Fibroblast of skin of scalp (primary cell): ENCODE measurements at places on chromosomes 4 and X.
A peak's percentile ranks its signal among the peaks of the same experiment; 100 is the strongest.

DNA sequence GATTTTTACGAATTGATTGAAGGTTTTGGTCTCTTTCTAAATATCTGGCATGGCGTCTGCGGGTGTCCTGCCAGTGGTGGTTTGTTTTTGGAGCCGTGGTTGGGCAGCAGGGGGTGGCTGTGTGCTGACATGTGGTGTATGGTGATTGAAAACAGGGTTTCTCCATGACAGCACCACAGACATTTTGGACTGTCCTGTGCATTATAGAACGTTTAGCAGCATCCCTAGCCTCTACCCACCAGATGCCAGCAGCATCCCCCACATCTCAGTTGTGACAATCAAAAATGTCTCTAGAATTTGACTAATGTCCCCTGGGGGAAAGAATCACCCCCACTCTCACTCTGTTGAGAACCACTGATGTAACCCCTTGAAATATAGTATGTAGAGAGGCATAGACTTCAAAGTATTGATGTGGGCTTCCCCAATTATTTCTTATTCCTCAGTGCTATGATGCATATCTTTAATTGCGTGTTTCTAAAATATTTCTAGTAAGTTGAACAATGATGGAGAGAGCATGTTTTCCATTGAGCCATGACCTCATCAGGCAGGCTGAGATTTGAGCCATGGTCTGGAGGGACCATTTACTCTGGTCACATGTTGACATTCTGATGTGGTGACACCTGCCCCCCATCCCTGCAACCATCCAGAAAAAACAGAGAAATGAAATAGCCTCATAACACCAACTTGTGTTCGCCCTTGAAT is 77.4 kb upstream of the MID1 start:
- DNase-seq, result peak; percentile 84

DNA sequence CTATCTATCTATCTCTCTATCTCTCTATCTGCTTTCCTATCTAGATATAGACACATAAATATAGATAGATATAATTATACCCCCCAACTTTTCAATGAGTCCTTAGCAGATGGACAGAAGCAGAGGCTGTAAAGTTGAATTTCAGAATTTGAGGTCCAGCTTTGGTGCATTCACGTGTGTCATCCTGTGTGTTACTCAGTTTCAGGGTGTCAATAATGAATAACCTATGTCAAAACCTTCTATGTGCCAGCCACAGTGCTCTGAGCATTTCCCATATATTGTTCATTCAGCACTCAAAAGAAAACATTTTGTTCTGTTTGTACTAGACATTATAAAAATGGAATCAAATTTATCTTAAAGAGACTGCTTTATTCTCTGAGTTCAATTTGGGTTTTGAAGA is 310.0 kb downstream of the ARHGAP24 start:
- no peak for DNase-seq

DNA sequence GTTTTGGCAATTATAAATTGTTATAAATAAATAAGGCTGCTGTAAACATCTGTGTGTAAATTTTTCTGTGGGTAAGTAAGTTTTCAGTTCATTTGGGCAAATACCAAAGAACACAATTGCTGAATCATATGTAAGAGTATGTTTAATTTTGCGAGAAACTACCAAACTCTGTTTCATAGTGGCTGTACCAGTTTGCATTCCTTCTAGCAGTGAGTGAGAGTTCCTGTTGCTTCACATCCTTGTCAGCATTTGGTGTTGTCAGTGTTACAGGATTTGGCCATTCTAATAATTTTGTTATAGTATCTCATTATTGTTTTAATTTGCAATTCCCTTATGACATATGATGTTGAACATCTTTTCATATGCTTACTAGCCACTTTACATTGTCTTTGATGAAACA is 48.4 kb downstream of the ARFIP1 start:
- peak; percentile 8 for DNase-seq

GRCh38 chr4:40471923-40472322 is 136.8 kb downstream of the CHRNA9 start:
- DNase-seq, result no peak

DNA sequence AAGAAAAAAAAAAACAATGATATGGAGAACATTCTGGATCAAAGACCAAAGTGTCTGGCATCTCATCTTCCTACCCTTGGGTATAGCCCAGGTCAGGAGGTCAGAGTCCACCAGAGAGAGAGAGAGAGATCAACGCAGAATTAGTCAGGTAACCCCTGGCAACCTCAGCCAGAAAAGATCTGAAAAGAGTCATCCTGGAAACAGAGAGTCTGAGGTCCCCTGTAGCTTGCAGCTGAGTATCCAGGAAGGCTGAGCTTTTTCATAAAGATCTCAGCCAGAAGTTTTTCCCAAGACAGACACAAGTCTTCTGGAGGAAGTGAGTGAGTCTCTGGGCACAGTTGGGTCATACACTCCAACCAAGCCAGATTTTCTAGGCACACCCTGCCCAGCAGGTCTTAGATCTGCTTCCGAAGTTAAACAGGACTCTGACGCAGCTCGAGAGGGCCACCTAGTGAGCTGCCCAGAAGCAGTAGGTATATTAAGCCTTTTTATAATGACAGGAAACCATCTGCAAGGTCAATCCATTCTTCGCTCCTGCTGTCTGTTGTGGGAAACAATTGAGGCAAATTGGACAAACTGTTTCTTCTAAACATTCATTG is 35.7 kb downstream of the ACE2 start:
- DNase-seq, result peak; percentile 43

GRCh38 chrX:132169554-132169953 is 41.7 kb upstream of the FRMD7 start:
- no peak for DNase-seq

DNA sequence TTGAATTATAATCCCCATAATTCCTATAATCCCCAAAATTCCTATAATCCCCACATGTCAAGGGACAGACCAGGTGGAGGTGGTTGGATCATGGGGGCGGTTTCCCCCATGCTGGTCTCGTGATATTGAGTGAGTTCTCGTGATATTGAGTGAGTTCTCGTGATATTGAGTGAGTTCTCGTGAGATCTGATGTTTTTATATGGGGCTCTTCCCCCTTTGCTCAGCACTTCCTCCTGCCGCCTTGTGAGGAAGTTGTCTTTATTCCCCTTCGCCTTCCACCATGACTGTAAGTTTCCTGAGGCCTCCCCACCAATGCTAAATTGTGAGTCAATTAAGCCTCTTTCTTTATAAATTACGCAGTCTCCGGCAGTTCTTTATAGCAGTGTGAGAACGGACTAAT is 36.6 kb upstream of the GPR78 start:
- DNase-seq, result no peak

- DNase-seq, result no peak
Observed at GRCh38 chr4:41362621-41363383, 106.1 kb downstream of the UCHL1 start.

DNA sequence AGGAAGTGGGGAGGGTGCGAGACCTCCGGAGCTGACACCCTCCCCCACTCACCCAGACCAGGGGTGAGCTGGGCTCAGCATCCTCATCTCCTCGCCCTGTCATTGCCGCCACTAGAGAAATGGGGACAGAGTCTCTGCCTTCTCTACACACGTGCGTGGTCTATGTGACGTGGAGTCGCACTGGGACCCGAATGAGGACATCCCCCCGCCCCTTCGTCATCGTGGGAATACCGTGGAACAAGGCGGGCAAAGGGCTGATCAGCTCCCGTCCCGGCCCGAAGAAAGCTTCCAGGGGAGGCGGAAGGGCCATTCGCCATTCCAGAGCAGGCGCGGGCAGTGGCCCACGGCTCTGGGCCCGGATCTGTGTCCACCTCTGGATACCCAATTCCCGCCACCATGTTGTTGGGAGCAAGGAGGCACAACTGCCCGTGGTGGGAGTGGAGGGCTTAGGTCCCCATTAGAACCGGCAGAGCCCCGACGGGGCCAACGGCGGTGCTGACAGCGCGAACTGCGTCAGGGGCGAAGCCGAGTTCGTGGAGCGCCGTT is 12.0 kb downstream of the HMX1 start:
- DNase-seq, result no peak

DNA sequence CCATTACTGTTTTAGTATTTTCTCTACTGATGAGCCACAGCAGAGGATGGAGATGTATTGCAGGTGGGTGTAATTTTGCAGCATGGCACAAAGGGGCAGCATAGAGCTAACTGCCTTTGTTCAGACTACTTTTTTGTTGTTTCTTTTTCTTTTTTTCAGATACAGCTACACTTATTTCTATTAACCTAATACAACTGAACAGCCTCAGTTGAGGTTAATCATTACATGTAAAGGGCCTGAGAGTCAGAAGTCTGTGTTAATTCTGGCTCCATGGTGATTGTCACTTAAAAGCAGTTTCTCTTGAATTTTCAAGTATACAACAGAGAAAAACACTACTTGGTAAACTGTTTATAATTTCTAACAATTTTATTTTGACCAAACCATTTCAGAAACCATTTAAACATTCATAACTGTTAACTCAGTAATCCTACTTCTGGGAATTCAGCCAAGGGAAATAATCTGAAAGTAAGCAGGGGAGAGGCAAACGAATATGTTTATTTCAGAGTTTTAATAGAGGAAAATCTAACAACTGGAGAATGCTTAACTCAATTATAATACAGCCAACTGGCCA is 13.9 kb upstream of the PPEF2 start:
- peak; percentile 53 for DNase-seq

DNA sequence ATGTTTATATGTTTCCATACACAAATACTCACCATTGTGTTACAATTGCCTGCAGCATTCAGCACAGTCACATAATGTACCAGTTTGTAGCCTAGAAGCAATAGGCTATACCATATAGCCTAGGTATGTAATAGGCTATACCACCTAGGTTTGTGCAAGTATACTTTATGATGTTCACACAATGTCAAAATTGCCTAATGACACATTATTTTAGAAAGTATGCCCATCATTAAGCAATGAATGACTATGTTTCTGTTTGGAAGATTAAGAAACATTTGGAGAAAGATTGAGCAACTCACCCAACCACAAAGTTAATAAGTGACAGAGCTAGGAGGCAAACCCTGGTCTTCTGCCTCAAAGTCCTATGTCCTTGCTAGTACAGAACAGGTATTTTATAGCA is 96.8 kb upstream of the GRIA3 start:
- DNase-seq, result peak; percentile 28

DNA sequence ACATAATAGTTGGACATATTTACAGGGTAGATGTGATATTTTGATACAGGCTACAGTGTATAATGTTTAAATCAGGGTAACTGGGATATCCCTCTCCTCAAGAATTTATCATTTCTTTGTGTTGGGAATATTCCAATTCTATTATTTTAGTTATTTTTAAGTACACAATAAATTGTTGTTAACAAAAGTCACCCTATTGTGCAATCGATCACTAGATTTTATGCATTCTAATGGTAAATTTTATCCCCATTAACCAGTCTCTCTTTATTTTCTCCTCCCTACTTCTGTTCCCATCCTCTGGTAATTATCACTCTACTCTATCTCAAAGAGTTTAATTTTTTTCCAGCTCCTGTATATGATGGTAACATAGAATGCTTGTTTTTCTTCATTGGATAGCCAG is 1631.9 kb upstream of the PABPC4L start:
- DNase-seq, result no peak

DNA sequence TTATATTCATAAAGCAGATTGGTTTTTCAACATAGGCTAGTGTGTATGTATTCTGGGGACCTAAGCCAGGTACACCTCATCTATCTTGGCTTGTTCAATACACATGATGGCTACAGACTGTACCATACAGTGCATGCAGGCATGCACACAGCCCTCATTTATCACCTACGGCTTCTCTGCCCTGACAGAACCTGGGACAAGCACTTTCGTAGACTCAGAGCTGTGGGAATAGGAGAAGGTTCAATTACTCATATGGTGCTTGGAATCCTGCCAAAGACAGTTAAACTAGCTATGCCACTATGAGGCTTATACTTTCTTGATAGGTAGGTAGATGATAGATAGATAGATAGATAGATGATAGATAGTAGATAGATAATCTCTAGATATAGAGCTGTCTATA is 457.2 kb downstream of the GALNTL6 start:
- DNase-seq, result no peak

GRCh38 chr4:70746179-70746839 is 24.5 kb downstream of the RUFY3 start:
- peak; percentile 75 for DNase-seq

- DNase-seq, result no peak
Observed at GRCh38 chr4:53005149-53005546, 143.0 kb downstream of the RASL11B start.

GRCh38 chr4:79935274-79935673 is 137.8 kb downstream of the ANTXR2 start:
- no peak for DNase-seq

DNA sequence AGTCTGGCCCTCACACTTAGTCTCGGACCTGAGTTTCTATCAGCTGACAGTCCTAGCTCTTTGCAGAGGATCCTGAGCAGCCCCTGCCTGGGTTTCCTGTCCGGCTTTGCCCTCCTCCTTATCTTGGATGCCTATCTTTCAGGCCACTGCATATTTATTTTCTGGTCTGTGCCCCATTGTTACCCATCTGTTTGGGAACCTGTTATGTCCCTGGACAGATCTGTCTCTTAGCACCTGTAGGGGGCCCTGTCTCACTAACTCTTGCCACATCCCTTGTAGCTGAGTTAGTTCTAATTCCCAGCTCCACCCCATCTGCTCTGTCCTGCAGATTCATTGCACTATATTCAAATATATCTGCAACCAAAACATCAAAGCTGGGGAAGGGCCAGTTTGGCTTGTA is 514.9 kb upstream of the LCORL start:
- no peak for DNase-seq

- no peak for DNase-seq
Observed at GRCh38 chr4:19596342-19596741, 655.4 kb upstream of the SLIT2 start.

GRCh38 chrX:69615779-69616456 is at the start of gene EDA:
Gene EDA (plus strand): TSS chrX:69616113.
- DNase-seq, result peak; percentile 90

- DNase-seq, result no peak
Observed at GRCh38 chr4:140408974-140409373, 18.5 kb downstream of the CLGN start.

GRCh38 chr4:20074450-20074849 is 177.3 kb upstream of the SLIT2 start:
- DNase-seq, result no peak

DNA sequence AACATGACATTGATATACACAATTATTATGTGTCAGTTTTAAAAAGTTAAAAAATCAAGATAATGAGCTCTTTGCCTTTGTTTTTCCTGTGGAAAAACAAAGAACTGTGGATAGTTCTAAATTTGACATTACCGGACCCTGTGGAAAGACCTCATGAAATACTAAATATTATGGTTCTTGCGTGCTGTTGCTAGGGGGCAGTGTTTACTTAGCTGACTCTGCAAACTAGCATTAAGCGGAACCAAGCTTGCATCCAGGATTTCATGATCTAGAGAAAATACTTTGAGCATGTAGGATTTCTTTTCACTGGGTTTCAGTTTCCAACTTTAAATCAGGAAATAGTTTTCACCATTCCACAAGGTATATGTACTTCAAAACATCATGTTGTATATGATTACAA is 33.6 kb downstream of the CLCN4 start:
- peak; percentile 76 for DNase-seq
